Left ventricle myocardium inferior (tissue), 1 donor: ENCODE measurements at places on chromosomes 6 and 20. TPM values are rescaled to one million over a fixed set of nuclear protein-coding genes. Genes with fewer than 3 reads are reported as not detected.

The TMEM170B gene
- 4.4 TPM for total RNA-seq

The PCNA gene
- total RNA-seq = 28.0 TPM

The ZBTB24 gene
- 2.6 TPM for total RNA-seq

The ADGB gene
- total RNA-seq = not detected

The TBXT gene
- not detected for total RNA-seq

The TRIM15 gene
- total RNA-seq = not detected

The GSTA2 gene
- total RNA-seq = not detected

The OR2H1 gene
- not detected for total RNA-seq

The DTD1 gene
- 12.2 TPM for total RNA-seq

The SIRPA gene
- total RNA-seq = 25.5 TPM

The GRIK2 gene
- 11.3 TPM for total RNA-seq

The ESR1 gene
- total RNA-seq = 1.6 TPM

DNA sequence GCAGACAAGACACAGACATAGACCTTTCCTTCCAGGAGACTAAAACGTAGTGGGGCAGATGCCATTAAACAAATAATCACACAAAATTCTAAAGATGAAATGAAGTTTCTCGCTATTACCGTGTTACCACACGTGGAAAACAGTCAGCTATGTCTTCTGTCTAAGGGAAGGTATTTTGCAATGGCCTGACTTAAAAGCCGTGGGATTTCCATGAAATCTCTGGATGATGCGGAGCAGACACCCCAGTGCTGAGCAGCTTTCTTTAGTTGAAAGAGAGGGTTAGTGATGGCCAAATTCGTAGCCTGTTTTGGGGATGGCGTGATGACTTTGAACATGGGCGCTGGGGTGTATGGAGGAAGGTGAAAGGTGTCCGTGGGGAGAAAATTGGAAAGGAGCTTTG is 281.8 kb downstream of the NRN1 start:
- no peak for DNase-seq

GRCh38 chr6:17656644-17657043 is 50.1 kb downstream of the NUP153 start:
- DNase-seq = no peak

DNA sequence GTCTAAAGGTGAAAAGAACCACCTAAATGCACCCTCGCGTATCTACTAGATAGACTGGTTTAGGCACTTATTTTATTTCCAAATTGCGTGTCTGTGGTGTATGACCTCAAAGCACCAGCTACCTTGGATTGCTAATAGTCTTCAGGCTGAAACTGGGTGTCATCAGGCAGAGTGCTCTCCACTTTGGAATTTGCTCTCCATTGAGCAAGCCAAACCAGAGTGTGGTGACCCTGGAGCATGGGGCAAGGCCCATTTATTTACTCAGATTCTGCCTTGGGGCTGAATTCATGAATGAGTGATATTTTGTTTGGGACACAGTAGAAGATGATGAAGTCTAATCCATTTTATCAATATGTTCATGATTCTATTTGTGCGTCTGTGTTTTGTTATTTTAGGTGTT is 812.8 kb upstream of the SLC35B3 start:
- no peak for DNase-seq

GRCh38 chr6:17098538-17098937 is 3.3 kb upstream of the STMND1 start:
- no peak for DNase-seq

DNA sequence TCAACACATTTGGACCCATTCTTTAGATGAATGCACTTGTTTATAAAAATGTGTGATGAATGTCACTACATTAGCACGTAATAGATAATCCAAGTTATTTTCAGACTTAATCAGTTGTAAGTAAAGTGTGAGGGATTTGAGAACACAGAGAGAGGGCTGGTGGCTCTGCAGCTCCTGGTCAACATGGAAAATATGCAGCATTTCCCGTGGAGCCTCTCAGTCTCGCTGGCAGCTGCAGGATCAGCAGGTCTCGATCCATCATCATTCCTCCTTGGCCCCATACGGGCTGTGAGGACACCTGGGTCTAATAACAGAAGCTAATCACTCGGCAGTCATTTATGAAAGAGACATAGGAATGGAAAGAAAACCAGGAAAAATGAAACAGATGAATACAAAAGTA is 390.2 kb downstream of the PRKN start:
- DNase-seq = no peak

GRCh38 chr6:14921878-14922671 is 323.8 kb upstream of the JARID2 start:
- no peak for DNase-seq

DNA sequence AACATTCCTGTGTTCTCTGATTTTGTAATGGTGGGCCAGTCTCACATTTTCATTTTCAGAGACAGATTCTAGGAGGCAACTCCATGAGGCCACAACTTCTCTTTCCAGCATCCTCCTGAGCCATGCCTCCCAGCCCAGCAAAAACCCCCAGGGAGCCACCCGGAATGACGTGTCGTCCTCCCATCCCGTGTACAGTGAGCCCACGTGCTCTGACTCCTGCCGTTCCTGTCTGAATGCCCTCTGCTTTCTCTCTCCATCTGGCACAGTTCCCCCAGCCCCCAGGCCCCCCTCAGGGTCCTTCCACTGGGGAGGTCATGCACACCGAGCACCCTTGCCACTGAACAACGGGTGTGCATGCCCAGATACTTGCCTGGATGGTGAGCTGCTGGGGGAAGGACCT is 38.0 kb downstream of the C20orf203 start:
- DNase-seq = no peak

DNA sequence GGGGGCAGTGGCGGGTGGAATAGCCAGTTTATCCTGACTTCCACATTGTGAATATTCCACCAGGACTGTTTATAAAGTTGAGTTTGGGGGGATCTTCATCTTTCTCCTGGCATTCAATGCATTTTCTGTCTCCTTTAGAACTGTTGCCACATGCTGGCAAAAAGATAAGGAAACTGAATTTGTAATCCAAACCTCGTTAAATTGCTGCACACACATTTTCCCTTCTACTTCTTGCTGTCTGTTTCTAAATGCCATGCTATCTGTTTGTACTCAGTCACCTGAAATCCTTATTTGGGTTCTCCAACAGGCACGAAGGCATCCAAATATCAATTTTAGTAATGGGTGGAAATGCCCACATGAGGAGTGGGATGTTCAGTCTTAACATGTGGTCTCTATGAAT is 180.2 kb upstream of the CCN2 start:
- DNase-seq = no peak

DNA sequence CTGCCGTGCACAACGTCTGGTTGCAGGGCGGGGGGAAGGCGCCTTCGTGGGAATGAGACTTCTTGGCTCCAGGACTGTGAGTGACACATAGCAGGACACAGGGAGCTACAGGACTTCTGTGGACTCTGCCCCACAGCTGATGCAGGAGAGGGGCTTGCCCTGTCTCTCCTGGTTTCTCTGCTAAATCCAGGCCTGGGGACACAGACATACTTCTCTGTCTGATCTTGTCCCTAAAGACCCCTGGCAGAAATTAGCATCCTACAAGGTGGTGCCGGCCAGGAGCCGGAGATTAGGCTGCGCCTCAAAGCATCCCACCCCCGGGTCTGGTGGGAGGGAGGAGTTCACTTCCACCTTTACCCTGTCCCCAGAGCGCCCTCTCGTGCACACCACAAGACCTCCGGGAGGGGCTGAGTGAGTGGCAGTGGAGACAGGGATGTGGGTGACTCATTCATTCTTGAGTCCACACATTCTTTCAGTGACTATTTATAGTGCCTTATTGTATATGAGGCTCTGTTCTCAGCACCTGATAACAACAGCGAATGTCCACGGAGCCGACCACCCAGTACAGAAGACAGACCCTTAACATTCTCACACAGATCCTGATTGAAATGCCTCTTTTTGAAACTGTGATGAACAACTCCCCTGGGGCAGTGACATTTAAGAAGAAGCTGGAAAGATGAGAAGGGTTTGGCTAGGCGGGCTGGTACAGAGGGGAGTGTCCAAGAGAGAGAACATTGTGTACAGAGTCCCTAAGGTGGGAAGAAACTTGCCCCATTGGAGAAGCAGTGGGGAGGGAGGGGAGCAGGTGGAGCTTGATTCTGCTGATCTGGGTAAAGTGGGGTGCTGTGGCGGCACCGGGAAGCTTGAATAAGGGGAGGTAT is 39.0 kb downstream of the GMPR start:
- DNase-seq = peak; percentile 69

DNA sequence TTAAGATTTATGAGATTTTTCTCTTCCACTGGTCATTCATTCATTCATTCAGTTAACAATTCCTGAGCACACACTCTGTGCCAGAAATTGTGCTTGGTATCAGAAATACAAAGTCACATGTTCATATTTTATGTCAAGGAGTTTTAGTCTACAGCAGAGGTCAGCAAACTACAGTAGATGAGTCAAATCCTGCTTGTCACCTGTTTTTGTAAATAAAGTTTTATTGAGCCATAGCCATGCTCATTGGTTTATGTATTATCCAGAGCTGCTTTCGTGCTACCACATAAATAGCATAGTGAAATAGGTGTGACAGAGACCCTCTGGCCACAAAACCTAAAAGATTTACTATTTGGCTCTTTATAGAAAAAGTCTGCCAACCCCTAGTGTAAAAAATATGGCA is 46.8 kb downstream of the THEMIS start:
- no peak for DNase-seq

DNA sequence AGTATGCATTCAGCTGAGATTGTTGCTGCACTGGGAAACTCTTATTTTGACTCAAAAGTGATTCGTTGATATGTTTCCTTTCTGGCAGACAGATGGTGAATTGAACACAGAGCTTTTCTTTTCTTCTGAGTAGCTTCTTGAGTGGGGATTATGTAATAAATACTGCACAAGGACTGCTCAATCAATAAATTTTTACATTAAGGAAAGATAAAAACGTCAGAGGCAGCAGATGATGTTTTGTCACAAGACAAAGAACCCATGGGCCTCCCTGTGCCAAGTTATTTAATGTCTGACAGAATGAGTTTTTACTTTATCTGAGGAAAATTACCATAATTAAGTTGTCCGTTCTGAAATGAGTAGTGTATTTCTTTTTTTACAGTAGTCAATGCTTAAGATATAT is 460.3 kb downstream of the UTRN start:
- DNase-seq = no peak

DNA sequence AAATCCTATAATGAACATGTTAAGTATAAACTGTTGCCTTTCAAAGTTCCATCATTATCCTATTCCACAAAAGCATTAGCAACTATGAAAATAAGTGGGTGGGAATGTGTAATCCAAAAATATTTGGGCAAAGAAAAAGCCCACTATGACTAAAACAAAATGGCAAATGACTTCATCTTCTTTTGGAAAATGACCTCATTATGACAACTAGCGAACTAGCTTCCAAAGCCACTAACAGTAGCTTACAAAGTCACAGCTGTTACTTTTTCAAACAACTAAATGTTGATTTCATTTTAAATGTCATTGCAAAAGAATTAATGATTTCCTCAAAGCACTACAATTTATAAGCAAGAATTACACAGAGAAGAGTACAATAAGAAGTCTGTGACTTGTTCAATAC is 49.8 kb upstream of the RUNX2 start:
- no peak for DNase-seq

DNA sequence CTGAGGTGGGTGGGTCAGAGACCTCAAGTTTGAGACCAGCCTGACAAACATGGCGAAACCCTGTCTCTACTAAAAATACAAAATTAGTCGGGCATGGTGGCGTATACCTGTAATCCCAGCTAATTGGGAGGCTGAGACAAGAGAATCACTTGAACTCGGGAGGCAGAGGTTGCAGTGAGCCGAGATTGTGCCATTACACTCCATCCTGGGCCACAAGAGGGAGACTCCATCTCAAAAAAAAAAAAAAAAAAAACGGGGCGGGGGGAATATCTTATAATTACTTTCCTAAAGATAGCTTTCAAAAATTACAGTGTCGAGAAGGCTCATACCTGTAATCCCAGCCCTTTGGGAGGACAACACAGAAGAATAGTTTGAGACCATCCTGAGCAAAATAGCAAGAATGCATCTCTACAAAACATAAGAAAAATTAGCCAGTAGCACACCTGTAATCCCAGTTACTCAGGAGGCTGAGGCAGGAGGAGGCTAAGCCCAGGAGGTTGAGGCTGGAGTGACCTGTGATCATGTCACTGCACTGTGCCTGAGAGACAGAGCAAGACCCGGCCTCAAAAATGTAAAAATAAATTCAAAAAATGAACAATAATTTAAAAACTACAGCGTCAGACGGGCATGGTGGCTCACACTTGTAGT is 25.8 kb downstream of the CBFA2T2 start:
- DNase-seq = no peak

DNA sequence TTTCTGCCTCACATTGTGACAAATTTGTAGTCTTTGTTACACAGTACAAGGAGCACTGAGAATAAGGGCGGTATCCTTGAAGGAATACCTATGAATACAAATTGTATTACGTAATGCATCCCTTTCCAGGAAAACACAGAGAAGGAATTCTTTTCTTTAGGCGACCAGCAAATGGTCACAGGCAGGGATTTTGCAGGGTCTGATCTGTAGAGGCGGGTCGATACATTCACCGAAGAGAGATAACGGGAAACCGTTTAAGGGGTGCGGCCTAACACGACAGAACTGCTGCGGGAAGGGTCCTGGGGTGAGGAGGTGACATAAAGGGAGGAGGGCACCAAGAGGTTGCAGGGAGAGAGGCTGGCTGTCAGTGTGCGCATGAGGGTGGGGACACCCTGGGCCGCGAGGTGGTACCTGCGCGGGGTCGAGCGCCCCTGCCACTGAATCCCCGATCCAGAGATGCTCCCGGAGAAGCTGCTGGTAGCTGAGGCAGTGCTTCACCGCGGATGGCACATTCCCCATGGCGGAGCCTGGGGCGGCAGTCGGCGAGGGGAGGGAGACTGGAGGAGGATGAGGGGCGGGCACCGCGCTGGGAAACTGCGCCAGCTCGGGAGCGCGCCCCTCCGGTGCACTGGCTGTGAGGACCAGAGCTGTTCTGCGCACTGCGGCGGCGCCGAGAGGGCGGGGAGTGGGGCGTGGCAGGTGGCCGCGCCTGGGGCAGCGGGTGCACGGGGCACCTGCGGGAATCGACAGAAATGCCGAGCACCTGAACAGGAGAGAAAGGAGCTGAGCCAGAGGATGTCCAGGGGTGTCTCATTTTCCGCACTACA is at the start of gene HMGCLL1:
Gene HMGCLL1, minus strand, starts transcription at position 656 of the 827 bp plus-strand sequence. Its CDS starts 137 bp downstream, at position 519.
- DNase-seq = peak; percentile 58

DNA sequence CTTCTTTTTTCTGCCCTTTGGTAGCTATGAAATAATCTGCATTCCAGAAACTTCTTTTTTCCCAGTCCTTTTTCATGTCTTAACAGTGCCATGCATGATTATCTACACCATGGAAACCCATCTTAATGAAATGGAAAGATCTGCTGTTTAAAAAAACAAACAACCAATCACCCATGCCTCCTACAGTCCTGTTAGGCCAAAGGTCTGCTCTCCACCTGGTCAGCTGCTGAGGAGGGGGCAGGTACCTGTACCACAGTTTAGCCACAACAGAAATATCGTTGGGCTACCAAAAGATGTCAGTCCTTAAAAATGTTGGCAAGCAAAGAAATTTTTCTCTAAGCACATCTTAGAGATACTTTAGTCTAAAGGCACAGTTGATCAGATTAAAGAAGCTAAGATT is 112.6 kb downstream of the SLC16A10 start:
- DNase-seq = no peak

DNA sequence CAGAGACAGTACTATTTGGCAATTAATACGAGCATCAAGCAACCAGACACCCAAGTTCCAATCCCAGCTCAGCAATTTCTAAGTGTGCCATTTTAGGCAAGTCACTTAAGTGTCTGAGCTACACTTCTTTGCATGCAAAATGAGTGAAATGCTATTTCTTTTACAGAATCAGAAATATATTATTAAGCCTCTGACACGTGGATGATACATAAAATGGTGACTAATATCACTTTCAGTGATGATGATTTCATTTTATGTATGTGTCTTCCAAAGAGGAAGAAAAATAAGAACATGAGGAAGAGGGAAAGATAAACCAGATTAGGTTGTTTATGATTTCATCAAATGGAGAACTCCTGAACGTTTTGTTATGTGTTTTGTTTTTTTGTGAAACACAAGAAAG is 158.6 kb downstream of the TSHZ2 start:
- no peak for DNase-seq
